ENCODE measurements at places on chromosomes 7 and 10.

DNA sequence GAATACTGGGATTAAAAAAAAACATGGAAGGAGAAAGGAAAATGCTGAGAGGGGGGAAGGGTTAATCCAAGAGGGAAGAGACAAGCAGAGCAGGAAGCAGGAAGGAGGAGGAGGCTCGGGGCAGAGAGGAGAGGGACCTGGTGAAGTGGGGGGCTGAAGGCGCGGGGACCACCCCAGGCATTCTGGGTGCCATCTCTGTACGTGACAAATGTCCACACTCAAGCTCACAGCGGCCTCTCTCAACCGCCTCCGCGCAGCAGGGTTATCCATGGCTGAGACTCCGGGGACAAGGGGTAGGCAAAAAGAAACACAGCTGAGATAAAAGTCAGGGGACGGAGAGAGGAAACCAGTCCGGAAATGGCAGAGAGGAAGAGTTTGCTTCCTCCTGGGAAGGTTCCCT lies 33.9 kb downstream of the EN2 start:
- no peak for DNase-seq

DNA sequence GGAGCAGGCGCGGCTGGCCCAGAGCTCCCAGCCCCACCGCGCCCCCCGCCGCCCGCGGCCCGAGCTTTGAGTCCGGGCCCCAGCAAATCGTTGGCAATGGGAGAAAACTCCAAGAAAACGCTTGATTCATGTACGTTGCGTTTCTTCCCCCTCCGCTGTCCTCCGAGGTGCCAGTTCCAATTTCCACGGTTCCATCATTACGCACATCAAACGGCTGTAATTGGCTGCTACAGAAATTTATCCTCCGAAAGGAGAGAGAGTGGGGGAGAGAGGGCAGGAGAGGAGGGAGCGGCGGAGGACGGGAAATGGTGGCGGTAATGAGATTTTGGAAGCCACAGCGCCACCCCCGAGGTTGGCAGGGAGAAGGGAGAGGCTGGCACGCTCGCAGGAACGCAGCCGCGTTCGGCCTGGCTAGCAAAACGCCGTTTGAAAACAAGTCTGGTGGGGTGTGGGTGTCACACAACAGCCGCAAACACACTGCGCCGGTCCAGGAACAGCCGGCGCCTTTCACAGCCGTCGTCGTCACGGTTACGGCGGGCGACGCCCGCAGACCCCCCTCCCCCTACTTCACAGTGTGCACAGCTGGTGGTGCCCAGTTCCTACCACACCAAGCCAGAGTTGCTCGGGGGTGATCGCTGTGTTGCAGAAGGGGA lies 57.5 kb downstream of the UNCX start:
- DNase-seq: no peak

DNA sequence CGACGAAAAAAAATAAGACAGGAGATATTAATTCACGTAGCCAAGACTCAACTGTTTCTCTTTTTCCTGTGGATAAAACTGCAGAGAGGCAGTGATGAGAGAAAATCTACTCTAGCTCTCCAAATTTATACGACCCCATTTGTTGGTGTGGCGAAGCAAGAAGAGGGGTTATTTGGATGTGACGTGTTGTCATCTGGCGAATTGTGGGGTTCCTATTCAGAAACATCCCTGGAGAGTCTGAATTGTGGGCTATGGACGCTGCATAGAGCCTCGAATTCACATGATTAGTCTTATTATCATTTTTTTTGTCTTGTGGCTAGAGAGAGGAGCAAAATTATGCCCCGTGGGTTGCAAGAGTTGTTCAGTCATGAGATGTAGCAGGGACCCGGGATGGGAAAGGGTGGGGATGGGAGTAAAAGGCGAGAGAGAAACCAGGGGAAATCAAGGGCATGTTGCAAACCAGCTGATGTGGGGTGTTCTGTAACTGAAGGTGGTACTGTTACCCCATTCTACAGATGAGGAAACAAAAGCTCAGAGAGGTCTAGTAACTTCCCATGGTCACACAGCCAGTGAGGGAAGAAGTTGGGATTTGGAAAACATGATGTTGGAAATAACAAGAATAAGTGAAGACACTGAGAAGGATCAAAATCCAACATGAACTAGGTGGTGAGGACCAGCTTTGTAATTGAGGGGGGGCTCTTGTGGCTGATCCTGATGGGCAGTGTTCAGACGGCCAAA lies 69.2 kb upstream of the SFMBT2 start:
- no peak for DNase-seq

GRCh38 chr7:157427811-157428553 lies 91.2 kb downstream of the DNAJB6 start:
- no peak for DNase-seq

GRCh38 chr7:55055479-55055878 lies 36.7 kb downstream of the EGFR start:
- no peak for DNase-seq

DNA sequence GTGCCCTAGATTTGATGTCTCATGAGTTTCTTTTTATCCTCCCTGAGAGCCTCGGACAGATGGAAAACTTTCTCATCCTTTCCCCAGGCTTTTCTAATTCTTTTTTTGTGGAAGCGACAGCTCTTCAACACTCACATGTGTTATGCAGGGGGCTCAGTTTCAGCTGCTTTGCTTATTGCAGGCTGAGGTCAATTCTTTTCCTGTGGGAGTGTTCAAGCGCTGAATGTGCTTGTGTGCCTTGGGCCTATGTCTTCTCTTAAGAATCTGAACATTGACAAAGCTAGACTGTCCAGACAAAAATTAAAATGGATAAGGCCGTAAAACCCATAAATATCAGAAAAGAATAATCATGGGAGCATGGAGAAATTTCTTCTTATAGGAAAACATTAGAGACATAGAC lies 125.2 kb upstream of the STEAP4 start:
- DNase-seq: no peak

GRCh38 chr7:11551470-11551869 lies 280.5 kb downstream of the THSD7A start:
- DNase-seq: no peak

DNA sequence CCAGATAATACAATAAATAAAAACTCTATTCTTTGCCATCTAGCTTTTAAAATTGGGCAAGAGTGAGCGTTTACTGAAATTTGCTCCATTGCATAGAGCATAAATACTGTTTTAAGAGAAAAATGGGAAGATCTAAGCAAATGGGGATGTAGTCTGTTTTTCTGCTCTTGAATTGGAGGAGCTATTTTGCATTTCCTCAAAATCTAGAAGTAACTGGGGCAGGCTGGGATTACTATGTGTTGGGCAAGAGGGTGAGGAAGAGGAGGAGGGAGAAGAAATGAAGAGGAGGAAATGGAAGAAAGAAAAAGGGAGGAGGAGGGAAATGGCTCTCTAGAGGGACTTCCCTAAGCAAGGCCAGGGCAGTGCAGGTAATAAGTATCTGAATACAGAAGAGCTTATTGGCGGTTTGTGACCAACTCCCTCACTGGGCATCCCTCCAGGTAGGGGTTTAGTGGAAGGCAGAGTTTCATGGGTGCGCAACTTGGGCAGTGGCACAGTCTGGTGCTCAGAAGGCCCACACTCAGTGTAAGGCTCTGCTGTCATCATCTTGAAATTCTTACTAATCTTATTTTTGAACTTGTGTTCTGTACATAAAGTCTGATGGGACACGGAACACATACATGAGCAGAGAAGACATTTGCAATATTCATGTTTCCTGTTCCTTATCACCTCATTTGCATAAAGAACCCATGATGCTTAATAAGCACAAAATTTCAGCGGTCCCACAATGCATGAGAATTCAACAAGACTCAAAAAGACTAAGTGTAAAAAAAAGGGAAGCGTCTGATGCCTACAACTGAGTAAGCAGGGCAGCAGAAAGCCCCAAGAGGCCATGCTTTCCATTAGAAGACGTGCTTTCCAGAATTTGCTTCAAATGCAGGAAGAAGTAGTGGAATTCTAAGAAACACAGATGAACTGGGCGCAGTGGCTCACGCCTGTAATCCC lies 116.9 kb downstream of the EVX1 start:
- no peak for DNase-seq

DNA sequence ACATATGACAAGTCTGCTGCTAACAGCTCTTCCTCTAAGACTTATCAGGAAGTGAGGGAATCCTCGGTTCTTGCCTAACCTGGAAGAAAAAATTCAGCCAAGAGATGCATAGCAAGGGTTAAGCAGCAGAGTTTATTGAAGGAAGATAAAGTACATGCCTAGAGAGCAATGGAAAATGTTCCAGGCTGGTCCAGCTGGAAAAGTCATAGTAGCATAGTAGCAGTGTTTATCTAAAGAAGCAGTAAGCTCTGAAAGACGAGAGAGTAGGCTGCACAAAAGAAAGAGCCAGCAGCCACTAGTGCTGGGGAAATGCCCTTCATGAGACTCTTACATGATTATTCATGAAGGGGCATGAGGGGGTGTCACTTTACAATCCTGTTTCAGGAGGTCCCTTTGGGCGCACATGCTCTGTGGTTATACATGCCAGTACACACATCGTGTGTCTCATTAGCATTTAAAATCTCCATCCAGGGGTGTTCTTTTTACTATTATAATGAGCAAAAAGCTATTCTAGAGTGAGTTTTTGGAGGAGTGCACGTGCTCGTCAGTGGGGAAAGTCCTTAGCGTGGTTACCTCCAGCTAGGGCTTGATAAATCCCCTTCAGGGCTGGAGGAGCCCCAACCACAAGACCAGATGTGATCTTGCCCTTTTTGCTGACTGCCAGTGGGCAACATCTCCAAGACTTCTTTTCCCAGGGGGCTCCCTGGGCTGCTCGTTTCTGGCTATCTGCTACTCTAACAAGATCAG lies 716.1 kb downstream of the PARD3 start:
- no peak for DNase-seq

- DNase-seq: no peak
Measured at GRCh38 chr7:106966121-106966520, 78.4 kb upstream of the PRKAR2B start.

DNA sequence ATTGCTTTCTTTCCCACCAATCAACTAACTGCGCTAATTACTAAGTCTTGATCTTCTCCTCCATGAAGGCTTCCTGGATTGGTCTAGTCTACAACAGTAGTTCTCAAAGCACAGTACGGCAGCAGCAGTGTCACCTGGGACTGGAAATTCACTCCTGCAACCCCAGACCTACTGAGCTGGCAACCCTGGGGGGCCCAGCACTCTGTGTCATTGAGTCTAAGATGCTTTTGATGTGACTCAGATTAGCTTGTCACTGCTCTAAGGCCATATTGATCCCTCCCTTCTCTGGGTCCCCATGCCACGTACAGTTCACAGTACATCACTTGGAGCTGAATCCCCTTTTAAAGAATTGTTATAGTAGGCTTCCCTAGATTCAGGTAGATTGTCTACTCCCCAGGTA lies 65.7 kb upstream of the KMT2C start:
- DNase-seq: no peak

- no peak for DNase-seq
Measured at GRCh38 chr10:117092386-117092785, 45.7 kb downstream of the VAX1 start.

DNA sequence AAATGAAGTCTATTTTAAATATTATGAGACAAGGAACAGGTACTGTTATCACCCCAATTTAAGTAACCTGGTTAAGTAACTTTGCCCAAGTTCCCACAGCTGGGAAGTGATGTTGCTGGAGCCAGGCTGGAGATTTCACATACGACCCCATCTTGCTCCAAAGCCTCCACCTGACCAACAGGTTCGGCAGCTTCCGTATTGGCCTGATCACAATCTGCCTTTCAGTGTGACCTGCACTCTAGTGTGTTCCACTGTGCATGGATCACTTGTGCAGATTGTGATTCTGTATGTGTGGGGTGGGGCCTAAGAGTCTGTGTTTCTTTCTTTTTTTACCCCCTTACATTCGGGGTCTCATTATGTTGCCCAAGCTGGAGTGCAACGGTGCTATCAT lies 66.1 kb downstream of the PRTFDC1 start:
- no peak for DNase-seq

Data from HFF-Myc (cell line).